ENCODE measurements at places on chromosomes 3 and 15. TPM values are rescaled to one million over a fixed set of nuclear protein-coding genes. Genes with fewer than 3 reads are reported as not detected.

The SPINK8 gene
- not detected for total RNA-seq

The SCG3 gene
- 37.9 TPM for total RNA-seq

The CCDC54 gene
- total RNA-seq, result not detected

The KLF13 gene
- total RNA-seq, result 45.2 TPM

The WNT7A gene
- total RNA-seq, result 15.1 TPM

The HIGD2B gene
- under 0.01 TPM for total RNA-seq

The MITF gene
- total RNA-seq, result 1.6 TPM

The IL17RB gene
- total RNA-seq, result 1.6 TPM

The CD80 gene
- total RNA-seq, result not detected

The BNC1 gene
- 0.41 TPM for total RNA-seq

The MORC1 gene
- under 0.01 TPM for total RNA-seq

The PAQR5 gene
- total RNA-seq, result 0.82 TPM

The DAZL gene
- total RNA-seq, result not detected

The EIF2B5 gene
- total RNA-seq, result 42.8 TPM

The ACTC1 gene
- total RNA-seq, result 0.41 TPM

The PLS1 gene
- total RNA-seq, result 2.4 TPM

The ROBO2 gene
- 245 TPM for total RNA-seq

The FXR1 gene
- 142 TPM for total RNA-seq

The MTMR10 gene
- 6.1 TPM for total RNA-seq

The KIF15 gene
- 6.9 TPM for total RNA-seq

The CPA3 gene
- total RNA-seq, result not detected

The TRIP4 gene
- total RNA-seq, result 14.3 TPM

The CPNE9 gene
- 0.41 TPM for total RNA-seq

The TMEM212 gene
- total RNA-seq, result not detected

The DCP1A gene
- 9.4 TPM for total RNA-seq

The MESP1 gene
- 2.0 TPM for total RNA-seq

The IQCH gene
- 2.9 TPM for total RNA-seq

The IL17RE gene
- total RNA-seq, result under 0.01 TPM

The C2CD4A gene
- total RNA-seq, result under 0.01 TPM

The NOP10 gene
- 81.9 TPM for total RNA-seq

The LMCD1 gene
- 0.41 TPM for total RNA-seq

The TRIM42 gene
- not detected for total RNA-seq

The ALPK3 gene
- total RNA-seq, result 0.82 TPM

The CCDC33 gene
- 0.41 TPM for total RNA-seq

The IL5RA gene
- under 0.01 TPM for total RNA-seq

The TRAT1 gene
- total RNA-seq, result not detected

The CCR1 gene
- total RNA-seq, result 1.6 TPM

The ACVR2B gene
- total RNA-seq, result 44.0 TPM

The HYAL1 gene
- total RNA-seq, result 0.41 TPM

The MESP2 gene
- not detected for total RNA-seq

The MBD4 gene
- 24.5 TPM for total RNA-seq

The MCTP2 gene
- total RNA-seq, result 1.2 TPM

The KCNMB2 gene
- total RNA-seq, result 15.1 TPM

The SH3GL3 gene
- total RNA-seq, result 187 TPM

The GOLGA6B gene
- total RNA-seq, result not detected

The TTC21A gene
- total RNA-seq, result 3.7 TPM

The GOLGA6L7 gene
- total RNA-seq, result not detected

The PLSCR5 gene
- under 0.01 TPM for total RNA-seq

The C3orf22 gene
- total RNA-seq, result not detected

Data from frontal cortex (tissue), 4 donors.